Bronchial smooth muscle cell (primary cell): ENCODE measurements at places on chromosomes 6 and 20. TPM values are rescaled to one million over a fixed set of nuclear protein-coding genes. Genes with fewer than 3 reads are reported as not detected.

The UNC5CL gene
- total RNA-seq = under 0.01 and 0.26 TPM in 2 replicates

The NOTCH4 gene
- 0.77 and 0.79 TPM in 2 replicates for total RNA-seq

The TEAD3 gene
- total RNA-seq = 3.8 TPM in 2 replicates

The MROH8 gene
- 1.0 and 1.1 TPM in 2 replicates for total RNA-seq

The PLAGL1 gene
- 19.4 and 22.7 TPM in 2 replicates for total RNA-seq

The GSTA3 gene
- total RNA-seq = 0.17 TPM in 1 of 2 replicates, not detected in the other

The BPIFB4 gene
- total RNA-seq = not detected in 2 replicates

The SLC35F1 gene
- total RNA-seq = under 0.01 TPM in 1 of 2 replicates, not detected in the other

The SMOC2 gene
- not detected in 2 replicates for total RNA-seq

The TFAP2D gene
- total RNA-seq = not detected in 2 replicates

The DYNLT2 gene
- 0.26 and 0.63 TPM in 2 replicates for total RNA-seq

The PFDN6 gene
- total RNA-seq = 29.7 and 41.6 TPM in 2 replicates

The DLK2 gene
- total RNA-seq = 0.26 and 0.63 TPM in 2 replicates

The HUS1B gene
- 0.43 and 0.79 TPM in 2 replicates for total RNA-seq

The NRN1 gene
- total RNA-seq = 0.09 and 0.16 TPM in 2 replicates

The SLC39A7 gene
- total RNA-seq = 121 and 154 TPM in 2 replicates

The CRISP3 gene
- not detected in 2 replicates for total RNA-seq

The PXDC1 gene
- total RNA-seq = 22.2 and 24.9 TPM in 2 replicates

The C2 gene
- total RNA-seq = 0.86 and 2.0 TPM in 2 replicates

The DEFB119 gene
- not detected in 2 replicates for total RNA-seq

The APOM gene
- total RNA-seq = 1.6 and 1.8 TPM in 2 replicates

The ZNF831 gene
- under 0.01 TPM in 1 of 2 replicates, not detected in the other for total RNA-seq

The RIPOR2 gene
- total RNA-seq = 0.16 and 0.34 TPM in 2 replicates

The C6orf118 gene
- total RNA-seq = not detected in 2 replicates

The CPXM1 gene
- total RNA-seq = 0.47 and 1.0 TPM in 2 replicates

The SLC17A2 gene
- not detected in 2 replicates for total RNA-seq

The SYNDIG1 gene
- not detected in 2 replicates for total RNA-seq

The HAO1 gene
- not detected in 2 replicates for total RNA-seq

The F13A1 gene
- total RNA-seq = not detected in 2 replicates

The FAM184A gene
- under 0.01 and 0.16 TPM in 2 replicates for total RNA-seq

The PHACTR3 gene
- not detected in 2 replicates for total RNA-seq

The CTAGE9 gene
- under 0.01 TPM in 1 of 2 replicates, not detected in the other for total RNA-seq

The PREX1 gene
- total RNA-seq = 20.6 and 30.7 TPM in 2 replicates

The TREM2 gene
- 0.09 TPM in 1 of 2 replicates, not detected in the other for total RNA-seq

The TAF8 gene
- total RNA-seq = 11.3 and 15.0 TPM in 2 replicates

The ADGB gene
- total RNA-seq = not detected in 2 replicates

The CALHM5 gene
- 8.4 and 9.0 TPM in 2 replicates for total RNA-seq

The KCNB1 gene
- total RNA-seq = under 0.01 and 0.17 TPM in 2 replicates

The XKR7 gene
- not detected in 2 replicates for total RNA-seq

The ATP6V1G2 gene
- total RNA-seq = 8.9 and 10.4 TPM in 2 replicates

The ADGRF5 gene
- under 0.01 TPM in 1 of 2 replicates, not detected in the other for total RNA-seq

The CYP24A1 gene
- total RNA-seq = under 0.01 and 0.09 TPM in 2 replicates

The SDCBP2 gene
- 1.4 and 1.9 TPM in 2 replicates for total RNA-seq

The NFKBIL1 gene
- 32.9 and 39.4 TPM in 2 replicates for total RNA-seq

The CCN5 gene
- 3.0 and 8.8 TPM in 2 replicates for total RNA-seq

The LPA gene
- not detected in 2 replicates for total RNA-seq

The FYN gene
- total RNA-seq = 52.5 and 82.1 TPM in 2 replicates

The SLC32A1 gene
- total RNA-seq = not detected in 2 replicates

The IL20RA gene
- total RNA-seq = 0.17 and 0.32 TPM in 2 replicates

The GTSF1L gene
- total RNA-seq = not detected in 2 replicates

The SLC22A3 gene
- under 0.01 and 0.09 TPM in 2 replicates for total RNA-seq
